ENCODE measurements at places on chromosomes 6 and 20.

DNA sequence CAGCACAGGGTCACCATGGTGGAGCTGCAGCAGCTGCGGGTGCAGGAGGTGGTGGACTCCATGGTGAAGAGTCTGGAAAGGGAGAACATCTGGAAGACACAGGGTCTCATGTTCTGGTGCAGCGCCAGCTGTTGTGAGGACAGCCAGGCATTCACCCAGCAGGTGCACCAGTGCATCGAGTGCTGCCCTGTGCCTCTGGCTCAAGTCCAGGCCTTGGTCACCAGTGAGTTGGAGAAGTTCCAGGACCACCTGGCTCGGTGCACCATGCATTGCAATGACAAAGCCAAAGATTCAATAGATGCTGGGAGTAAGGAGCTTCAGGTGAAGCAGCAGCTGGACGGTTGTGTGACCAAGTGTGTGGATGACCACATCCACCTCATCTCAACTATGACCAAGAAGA, 22.9 kb upstream of the RIPK1 start:
- no peak for DNase-seq

DNA sequence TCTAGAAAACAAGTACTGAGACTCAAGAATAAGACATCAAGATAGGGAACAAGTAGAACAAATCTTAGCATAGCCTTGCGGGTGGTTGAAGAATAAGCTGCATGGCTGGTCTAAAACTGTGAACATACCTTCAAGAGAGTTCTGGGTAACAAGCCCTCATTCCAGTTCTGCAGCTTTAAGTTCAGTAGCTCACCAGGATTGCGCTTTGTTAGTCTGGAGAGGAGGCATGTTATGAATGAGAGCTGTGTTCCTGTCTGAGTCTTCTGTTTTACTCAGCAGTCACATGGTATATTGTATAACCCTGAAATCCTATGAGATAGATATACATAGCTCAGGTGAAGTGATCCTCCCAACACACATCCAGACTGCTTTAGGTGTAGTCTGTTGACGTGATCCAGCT, 406.6 kb upstream of the IRAK1BP1 start:
- DNase-seq: no peak

- DNase-seq: no peak
These were observed 264.2 kb downstream of the SYNE1 start for GRCh38 chr6:152372945-152373344.

DNA sequence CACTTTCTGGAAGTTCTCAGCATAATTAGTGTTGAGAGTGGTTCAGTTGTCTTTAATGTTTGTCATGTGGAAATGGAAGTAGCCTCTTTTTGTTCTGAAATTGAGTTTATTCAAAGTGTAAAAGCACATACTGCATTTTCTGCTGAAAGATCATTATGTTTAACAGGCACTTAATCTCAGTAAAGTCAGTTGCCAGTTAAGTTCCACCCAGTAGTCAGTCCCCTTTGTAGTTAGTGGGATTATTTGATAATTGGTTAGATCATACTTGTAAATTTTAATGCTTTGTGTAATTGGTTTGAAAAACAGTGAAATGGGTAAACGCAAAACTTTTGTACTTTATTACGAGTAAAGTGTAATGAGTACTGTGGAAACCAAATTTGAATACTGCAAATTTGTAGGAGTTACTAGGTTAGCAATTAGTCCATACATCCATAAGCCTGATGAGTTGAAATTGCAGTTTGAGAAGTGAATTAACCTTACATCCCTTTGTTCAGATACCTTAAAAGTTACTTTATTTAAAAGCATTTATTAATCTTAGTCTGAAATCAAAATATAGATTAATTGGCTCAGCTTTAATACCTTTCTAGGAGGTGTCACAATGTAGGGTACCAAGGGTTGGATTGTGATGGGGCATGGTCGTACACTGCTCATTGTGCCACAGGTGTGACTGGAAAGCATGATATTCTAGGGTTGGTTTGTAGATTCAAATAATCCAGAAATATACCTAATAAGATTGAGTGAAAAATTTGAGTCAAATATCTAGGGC, 4.4 kb downstream of the SRSF6 start:
- no peak for DNase-seq

DNA sequence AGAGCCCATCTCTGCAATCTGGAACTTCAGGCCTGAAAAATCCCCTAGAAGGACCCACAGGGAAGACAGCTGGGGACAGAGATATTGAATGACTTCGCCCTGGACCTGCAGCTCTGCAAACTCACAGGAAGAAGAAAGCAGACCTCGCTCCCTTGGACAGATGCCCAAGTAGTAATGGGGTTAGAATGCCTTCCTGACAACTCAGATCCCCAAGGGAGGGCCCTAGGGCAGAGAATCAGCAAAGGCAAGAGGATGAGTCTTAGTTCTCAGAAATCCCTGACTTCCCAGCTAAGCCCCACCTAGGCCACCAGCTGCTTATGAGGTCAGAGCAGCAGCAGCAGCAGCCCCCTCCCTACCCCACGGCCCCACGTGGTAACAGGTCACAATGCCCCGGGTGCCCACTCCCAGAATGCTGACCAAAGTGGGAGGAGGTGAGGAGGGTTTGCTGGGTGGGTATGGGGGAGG, at the start of gene C20orf141:
Gene C20orf141 (plus strand): TSS at position 401 of the 465 bp plus-strand sequence. CDS start 198 bp downstream, outside the sequence.
- no peak for DNase-seq

GRCh38 chr6:2807342-2808090, 34.1 kb downstream of the SERPINB1 start:
- DNase-seq: no peak

DNA sequence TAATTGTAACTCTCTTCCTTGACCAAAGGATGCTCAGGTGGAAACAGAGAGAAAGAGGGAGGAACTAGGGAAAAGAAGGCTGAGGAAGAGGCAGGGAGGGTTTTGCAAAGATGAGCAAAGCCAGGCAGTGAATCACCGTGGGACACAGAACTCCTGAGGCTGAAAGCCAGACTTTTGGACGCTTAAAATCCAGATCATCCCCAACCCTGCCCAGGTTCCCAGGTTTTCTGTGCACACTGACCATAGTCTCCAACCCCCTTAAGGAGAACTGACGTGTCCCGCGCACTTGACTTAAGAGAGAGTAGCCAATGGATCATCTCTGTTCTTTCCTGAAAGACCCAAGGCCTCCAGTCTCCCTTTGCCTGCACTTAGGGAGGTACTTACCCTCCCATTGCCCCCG, 75.3 kb downstream of the LRFN2 start:
- no peak for DNase-seq

DNA sequence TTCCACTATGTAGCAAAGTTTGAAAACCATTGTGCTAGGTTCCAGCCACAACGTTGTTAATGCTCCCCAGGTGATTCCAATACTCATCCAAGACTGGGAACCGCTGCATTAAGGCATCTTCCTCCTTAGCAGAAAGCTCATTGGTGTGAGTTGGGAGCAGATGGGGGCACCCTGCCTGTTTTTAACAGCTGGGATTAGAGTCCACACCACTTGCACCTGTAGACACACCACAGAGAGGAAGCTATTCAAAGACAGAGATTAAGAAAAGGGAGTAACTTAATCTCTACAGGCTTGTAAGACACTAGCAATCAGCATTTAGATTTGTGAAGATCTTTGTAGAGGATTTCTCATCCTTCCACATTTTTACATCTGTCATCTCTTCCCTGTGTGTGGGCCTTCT, 333.9 kb upstream of the SOX4 start:
- DNase-seq: no peak

DNA sequence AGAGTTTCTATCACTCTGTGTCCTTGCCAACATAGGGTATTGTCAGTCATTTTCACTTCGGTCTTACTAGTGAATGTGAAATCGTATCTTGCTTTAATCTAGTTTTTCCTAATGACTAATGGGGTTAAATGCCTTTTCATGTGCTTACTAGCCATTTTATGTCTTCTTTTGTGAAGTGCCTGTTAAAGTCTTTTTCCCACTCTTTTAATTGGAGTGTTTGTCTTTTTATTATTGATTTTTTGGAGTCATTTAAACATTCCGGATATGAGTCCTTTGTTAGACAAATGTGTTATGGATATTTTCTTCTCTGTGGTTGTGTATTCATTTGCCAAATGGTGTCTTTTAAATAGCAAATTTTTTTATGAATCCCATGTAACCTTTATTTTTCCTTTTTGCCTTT, 194.6 kb downstream of the CDH26 start:
- no peak for DNase-seq

- peak; percentile 15 for DNase-seq
These were observed 6.3 kb upstream of the LOC128125822 start for GRCh38 chr6:63565727-63566596.

GRCh38 chr20:3753098-3753497, 14.5 kb downstream of the ADISSP start:
- peak; percentile 91 for DNase-seq

DNA sequence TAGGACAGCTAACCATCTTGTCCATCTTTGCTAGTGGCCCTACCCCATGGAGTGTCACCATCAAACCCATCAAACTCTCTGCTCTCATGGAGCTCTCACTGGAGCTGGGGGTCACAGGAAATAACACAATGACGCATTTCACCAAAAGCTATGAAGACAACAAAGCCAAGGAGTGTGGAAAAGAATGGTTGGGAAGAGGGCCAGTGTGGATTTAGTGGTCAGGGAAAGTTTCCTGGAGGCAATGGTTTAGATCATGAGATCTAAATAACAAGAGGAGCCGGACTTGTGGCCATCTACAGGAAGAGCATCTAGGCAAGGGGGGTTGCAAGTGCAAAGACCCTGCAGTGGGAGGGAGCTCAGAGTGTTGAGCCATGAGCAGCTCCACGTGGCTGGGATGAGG, 189.5 kb downstream of the BMP7 start:
- DNase-seq: no peak

- DNase-seq: no peak
These were observed 151.5 kb upstream of the SALL4 start for GRCh38 chr20:51953731-51954340.

- DNase-seq: no peak
These were observed 28.1 kb downstream of the ACTR5 start for GRCh38 chr20:38776363-38776762.

DNA sequence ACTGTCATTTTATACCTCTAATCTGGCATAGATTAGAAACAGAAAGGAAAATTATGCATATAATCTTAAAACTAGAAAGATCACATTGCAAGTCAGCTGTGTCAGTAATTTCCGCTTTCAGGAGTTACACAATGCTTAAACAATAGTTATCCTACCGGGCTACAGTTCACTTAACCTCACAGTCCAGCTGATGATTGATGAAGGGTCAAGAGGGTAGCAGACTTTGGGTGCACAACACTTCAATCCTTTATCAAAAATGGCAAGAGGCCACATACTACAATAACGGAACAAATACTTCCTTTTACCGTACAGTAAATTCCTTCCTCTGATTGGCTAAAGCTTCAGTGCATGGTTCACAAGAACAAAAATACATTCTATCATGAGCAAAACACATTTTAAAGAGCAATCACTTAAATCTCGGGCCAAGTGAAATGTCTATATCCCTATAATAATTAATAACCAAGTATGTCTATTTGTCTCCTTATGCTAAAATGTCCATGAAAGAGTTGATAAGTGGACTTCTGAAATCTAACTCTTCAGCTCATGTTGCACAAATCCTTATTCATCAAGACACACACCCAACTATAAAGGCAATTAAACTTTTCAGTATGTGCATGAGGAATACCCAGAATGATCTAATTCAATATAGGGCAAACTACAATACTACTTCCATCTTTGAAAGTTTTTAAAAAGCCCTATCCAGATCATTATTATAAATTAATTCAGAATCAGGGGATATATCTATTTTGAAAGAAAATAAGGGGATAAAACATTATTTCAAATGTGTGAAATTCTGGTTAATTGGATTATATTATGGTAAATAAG, 76.8 kb downstream of the HIVEP2 start:
- no peak for DNase-seq

- DNase-seq: no peak
These were observed 222.2 kb downstream of the PREX1 start for GRCh38 chr20:48605364-48606171.

DNA sequence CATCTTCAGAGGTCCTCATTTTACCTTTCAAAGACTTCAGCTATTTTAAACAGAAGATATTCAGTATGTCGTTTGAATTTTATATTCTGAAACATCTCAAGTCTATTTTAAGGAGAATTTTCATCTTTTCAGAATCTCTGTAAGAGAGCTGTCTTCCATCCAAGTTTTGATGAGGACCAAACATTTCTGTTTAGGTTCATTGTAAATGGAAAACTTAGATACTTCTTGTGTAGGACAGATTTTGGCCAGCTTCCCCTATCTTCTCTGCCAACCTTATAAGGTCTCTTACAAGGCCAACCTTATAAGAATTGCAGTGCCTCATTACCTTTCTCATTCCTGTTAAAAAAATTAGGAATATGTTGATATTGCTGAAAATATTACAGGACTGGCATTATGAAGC, 88.1 kb downstream of the AKAP7 start:
- no peak for DNase-seq

GRCh38 chr6:37965964-37966676, 146.6 kb downstream of the ZFAND3 start:
- DNase-seq: no peak

DNA sequence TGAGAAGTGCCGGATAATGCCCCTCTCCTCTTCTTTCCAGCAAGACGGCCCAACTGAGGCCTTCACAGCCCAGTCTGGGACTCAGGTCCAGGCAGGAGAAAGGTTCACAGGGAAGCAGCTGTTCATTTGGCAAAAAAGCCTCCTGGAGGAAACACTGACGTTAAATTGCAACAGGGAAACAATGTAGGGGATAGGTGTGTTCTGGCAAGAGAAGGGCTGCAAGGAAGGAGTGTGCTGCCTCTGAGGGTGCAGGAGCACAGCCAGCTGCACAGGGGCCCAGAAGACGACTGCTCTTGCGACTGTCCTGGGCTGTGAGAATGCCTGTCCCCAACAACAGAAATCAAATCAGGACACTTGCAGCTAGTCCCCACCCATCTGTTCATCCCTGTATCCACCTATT, 70.6 kb upstream of the PMEPA1 start:
- no peak for DNase-seq

- DNase-seq: peak; percentile 57
These were observed 120.5 kb upstream of the TMEM170B start for GRCh38 chr6:11416936-11417576.

DNA sequence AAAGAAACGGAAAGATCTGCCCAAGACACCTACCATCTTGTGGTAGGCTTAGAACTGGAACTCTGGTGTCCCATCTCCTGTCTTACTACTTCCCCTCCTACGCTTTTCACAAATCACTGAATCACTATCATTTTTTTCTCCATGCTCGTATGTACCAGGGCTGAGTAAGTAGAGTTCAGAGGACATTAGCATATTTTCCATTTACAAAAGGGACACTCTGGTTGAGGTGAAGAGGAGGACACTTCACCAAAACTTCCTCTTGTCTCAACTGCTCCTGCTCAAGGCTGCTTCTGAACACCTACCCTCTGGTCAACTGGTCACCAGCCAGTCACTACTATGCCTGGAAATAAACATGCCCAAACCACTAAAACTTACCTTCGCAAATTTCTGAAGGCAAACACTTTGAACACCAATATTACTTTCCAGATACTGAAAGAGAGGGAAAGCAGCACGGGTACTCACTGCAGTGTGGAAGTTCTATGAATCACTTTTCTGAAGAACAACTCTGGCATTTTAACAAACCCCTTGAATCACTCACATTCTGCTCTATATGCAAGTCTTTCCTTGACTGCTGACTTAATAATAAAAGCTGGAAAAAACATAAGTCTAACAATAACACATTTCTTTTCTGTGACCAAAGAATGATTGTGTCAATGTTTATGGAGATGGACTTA, 123.3 kb downstream of the INSM1 start:
- DNase-seq: no peak

- no peak for DNase-seq
These were observed 14.2 kb downstream of the SLC22A23 start for GRCh38 chr6:3442431-3443220.

GRCh38 chr6:7468382-7469081, 72.9 kb upstream of the DSP start:
- no peak for DNase-seq

GRCh38 chr6:161233986-161234661, 39.7 kb downstream of the AGPAT4 start:
- no peak for DNase-seq

GRCh38 chr6:119501798-119502483, 152.4 kb upstream of the MAN1A1 start:
- DNase-seq: no peak

All from GM23338 (cell line).